Kasumi-1 (cell line): ENCODE measurements at places on chromosomes 12 and 14.

DNA sequence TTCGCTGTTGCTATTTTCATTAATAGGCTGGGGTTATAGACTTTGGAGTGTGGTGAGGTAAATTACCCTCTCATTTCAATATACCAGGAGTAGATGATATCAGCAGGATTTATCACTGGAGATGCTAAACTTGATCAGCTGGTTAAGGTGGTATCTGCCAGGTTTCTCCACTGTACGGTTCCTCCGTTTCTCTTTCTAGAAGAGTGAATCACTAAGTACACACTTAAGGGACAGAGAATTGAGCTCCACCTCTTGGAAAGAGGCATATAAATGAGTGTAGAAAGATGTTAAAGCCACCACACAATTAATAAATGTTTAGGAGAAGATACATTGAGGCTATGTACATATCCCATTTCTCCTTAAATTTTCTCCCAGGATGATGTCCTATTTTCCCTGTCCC, 277.4 kb upstream of the GRIP1 start:
- no peak for DNase-seq

- no peak for DNase-seq
These were observed 50.9 kb downstream of the CHGA start for GRCh38 chr14:92973798-92974372.

GRCh38 chr12:19434538-19434937, 4.8 kb upstream of the AEBP2 start:
- DNase-seq, result peak; percentile 32

- no peak for DNase-seq
These were observed 108.0 kb downstream of the PPM1A start for GRCh38 chr14:60356906-60357550.

- DNase-seq, result peak; percentile 24
These were observed 66.3 kb downstream of the NCOR2 start for GRCh38 chr12:124501112-124501561.

- peak; percentile 31 for DNase-seq
These were observed at the start of gene INF2 for GRCh38 chr14:104689109-104689880. Gene INF2, plus strand, starts transcription at chr14:104689618. Its CDS starts 11,748 bp downstream, at chr14:104701366.
